ENCODE measurements at places on chromosomes 16 and 17. TPM values are rescaled to one million over a fixed set of nuclear protein-coding genes. Genes with fewer than 3 reads are reported as not detected.

DNA sequence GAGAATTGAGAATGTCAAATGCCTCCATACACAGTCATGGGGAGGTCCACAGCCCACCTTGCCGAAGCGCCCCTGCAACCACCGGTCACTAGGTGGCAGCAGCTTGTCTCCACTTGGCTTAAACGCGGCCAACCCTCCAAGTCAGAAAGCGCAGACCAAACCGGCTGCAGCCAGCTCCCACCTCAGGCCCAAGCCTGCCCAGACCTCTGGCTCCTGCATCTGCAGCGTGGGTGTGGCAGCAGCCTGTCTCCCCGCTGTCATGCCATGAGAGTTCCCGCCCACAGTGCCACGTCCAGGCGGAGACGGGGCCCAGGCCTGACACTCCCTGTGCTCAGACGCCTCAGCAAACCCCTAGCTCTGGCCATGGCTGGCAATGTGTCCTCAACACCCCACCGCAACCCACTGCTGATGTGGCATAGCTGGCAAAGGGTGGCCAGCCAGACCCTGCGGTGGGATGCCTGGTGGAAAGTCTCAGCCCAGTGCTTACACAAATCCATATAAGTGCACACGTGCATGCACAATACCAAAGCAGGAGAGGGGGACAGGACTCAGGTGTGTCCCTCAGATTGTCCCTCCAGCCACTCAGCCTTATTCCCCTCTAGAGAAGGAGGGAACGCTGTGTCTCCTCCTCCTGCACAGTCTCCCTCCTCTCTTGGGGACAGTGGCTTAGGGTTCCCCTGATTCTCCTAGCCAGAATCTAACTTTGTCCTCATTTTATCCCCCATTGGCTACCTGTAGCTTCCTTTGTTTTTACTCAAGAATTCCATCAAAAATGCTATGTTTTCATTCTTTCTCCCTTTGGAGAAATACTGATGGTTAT lies 10.9 kb downstream of the COPZ2 start:
- H3K4me3 ChIP-seq: no peak overlapping the region
- H3K36me3 ChIP-seq: no peaks in the 10 kb centered on the region
- peaks cover 34% of the 10 kb centered on the region for H3K4me1 ChIP-seq
- no peak overlapping the region for H3K27ac ChIP-seq
- H3K27me3 ChIP-seq: no peaks in the 10 kb centered on the region

B4GALNT2 gene
- total RNA-seq: not detected

DNA sequence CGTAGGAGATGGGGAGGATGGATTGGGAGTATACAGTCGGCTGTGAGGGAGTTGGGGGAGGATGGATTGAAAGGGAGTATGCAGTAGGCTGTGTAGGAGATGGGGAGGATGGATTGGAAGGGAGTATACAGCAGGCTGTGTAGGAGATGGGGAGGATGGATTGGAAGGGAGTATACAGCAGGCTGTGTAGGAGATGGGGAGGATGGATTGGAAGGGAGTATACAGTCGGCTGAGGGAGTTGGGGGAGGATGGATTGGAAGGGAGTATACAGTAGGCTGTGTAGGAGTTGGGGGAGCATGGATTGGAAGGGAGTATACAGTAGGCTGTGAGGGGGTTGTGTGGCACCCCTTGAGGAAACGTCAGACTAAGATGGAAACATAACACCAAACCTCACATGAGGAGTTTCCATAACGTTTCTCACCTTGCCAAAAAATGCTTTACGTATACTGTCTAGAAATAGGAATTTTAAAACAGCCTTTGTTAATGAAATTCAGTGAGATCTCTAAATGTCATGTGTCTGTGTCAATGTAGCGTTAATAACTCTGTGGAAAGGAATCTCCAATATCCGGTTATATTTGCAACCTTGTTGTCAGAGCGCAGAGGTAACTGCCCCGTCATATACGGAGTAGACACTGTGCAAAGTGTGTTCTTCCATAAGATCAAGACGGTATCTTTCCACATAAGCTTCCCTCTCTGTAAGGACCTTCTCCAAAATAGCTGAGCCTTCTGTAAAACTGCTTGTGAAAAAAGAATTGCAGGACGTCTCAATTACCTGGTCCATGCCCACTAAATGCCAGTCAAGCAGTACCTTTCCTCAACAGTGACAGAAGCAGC lies 6.3 kb upstream of the VPS53 start:
- no peaks in the 10 kb centered on the region for H3K36me3 ChIP-seq
- no peak for DNase-seq
- H3K4me3 ChIP-seq: no peak overlapping the region
- peaks cover 8% of the 10 kb centered on the region for H3K4me1 ChIP-seq
- no peaks in the 10 kb centered on the region for H3K27me3 ChIP-seq

RUNDC3A gene
- not detected for total RNA-seq

DNA sequence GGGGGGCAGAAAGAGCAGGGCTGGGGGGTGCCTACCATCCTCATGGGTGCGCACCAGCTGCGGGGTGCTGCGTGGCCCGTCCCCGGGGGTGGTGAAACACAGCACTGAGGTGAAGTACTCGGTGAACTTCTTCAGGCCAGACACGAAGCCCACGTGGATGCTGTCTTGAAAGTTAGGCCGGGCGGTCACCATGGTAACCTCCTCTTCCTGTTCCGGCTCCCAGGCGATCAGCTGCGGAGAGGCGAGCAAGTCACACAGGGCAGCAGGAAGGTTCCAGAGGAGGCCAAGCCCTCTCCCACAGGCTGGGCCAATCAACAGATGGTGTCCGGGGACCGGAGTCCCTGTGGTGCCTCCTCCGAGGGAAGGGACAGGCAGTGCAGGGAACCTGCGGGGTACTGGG lies 90.1 kb upstream of the CDC42EP4 start:
- H3K27me3 ChIP-seq: no peaks in the 10 kb centered on the region
- H3K27ac ChIP-seq: no peak overlapping the region
- no peaks in the 10 kb centered on the region for H3K4me1 ChIP-seq
- no peak for DNase-seq
- no peak overlapping the region for H3K4me3 ChIP-seq

ZNF646 gene
- total RNA-seq: 9.6 TPM
